Jurkat, Clone E6-1 (cell line): ENCODE measurements at places on chromosomes 3 and 15.

DNA sequence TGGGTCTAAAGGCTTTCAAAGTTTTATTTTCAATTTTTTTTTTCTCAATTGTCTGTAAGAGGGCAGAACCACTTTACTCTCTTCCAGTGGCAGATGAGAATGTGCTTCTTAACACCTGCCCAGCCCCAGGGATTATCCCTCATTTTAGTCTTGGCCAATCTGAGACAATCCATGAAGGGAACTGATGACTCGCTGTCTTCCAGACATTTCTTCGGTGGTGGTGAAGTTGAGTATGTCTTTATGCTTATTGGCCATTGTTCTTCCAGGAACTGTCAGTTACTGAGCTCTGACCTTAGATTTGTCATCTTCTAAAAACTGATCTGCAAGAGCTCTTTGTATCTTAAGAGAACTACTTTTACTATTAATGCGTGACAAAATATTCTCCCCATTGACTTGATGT, 139.5 kb downstream of the TJP1 start:
- DNase-seq, result no peak

DNA sequence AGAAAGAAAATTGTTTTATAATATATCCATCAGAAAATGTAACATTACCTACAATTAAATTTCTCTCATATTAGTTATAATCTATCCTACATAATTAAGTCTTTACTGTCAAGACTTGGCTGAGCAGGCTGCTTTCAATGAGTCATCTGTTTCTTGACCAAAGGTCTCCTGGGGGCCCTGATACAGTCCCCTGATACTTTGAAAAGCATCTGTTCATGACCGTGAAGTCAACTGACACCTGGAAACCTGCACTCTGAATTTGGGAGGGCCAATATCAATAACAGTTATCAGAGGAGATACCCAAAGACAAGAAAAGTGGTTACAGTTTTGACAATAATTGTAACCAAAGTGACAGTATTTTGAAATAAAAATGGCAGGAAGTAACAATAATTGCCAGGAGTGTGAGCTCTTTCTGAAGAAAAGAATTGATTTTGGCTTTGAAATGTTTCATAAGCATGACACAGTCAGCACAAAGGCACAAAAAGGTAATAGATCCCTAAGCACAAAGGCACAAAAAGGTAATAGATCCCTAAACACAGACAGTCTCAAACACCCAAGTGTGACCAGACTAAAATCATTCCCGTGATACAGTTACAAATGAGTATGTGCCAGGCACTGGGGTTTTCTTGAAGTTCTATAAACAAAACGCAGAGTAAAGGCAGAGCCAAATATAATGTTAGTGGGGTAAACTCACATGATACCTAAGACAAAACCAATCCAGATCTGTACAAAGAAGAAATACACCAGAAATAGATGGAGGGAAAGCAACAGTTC, 260.7 kb downstream of the PLOD2 start:
- no peak for DNase-seq

GRCh38 chr3:115615001-115615814, 8.1 kb upstream of the GAP43 start:
- no peak for DNase-seq

DNA sequence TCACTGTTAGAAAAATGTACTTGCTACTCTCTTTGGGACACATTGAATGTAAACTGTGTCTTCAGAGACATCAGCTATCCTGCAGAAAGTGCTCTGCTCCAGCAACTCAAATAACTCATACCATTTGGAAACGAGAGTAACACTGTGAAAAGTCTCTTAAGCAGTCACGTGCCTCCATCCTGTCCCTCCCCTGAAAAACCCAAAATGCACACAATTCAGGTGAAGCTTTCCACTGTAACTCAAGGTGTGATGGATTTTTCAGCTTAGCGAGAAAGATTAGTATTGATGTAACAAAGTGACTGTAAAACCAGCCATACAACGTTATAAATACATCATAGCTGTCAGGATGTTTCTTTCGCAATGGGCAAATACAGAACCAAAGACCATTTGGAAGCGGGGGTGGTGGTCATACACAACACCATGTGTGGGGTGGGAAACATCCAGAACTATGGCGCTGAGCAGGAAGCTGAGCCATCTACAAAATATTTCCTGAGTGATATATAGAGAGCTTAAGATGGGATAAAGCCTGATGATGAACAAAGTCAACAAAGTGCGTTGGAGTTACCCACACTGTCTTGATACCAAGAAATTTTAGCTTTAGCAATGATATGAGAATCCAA, 332.3 kb downstream of the FOXP1 start:
- DNase-seq, result no peak

GRCh38 chr3:10376353-10376752, 55.4 kb upstream of the SEC13 start:
- DNase-seq, result peak; percentile 77

GRCh38 chr15:79041601-79042168, 48.9 kb downstream of the RASGRF1 start:
- DNase-seq, result no peak

DNA sequence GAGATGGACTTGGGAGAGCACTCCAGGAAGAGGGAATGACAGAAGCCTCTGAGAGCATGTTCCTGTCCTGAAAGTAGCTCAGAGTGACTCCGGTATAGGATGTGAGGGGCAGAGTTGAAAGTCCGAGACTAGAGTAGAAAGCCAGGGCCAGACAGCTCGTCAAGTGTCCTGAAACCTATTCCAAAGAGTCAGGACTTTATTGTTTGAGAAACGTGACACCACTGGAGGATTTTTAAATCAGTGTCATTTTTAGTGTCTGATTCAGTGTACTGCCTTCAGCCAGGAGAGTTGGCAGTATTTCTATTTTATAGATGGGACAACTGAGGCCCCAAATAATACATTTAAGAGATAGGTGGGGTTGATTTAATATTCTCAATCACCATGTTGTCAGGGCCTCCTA, 1.6 kb upstream of the RBMS3 start:
- DNase-seq, result no peak

GRCh38 chr3:78398401-78398800, 1358.5 kb downstream of the ROBO2 start:
- no peak for DNase-seq

DNA sequence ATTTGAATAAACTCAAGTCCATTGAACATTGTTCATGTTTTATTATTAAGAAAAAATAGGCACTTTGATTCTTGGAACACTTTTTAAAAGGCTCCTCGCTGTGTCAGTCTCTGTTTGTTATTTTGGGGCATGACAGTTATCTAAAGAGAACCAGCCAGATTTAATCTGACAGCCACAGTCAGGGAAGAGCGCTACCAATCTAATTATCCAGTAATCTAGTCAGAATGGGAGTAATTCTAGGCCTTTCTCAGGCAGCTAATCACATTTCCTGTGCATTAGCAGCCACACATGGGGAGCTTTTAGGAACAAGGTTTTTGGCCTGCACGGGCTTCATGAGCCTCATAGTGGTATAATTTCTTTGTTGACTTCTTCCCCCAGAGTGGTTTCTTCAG, 362.2 kb downstream of the RBMS3 start:
- DNase-seq, result no peak

DNA sequence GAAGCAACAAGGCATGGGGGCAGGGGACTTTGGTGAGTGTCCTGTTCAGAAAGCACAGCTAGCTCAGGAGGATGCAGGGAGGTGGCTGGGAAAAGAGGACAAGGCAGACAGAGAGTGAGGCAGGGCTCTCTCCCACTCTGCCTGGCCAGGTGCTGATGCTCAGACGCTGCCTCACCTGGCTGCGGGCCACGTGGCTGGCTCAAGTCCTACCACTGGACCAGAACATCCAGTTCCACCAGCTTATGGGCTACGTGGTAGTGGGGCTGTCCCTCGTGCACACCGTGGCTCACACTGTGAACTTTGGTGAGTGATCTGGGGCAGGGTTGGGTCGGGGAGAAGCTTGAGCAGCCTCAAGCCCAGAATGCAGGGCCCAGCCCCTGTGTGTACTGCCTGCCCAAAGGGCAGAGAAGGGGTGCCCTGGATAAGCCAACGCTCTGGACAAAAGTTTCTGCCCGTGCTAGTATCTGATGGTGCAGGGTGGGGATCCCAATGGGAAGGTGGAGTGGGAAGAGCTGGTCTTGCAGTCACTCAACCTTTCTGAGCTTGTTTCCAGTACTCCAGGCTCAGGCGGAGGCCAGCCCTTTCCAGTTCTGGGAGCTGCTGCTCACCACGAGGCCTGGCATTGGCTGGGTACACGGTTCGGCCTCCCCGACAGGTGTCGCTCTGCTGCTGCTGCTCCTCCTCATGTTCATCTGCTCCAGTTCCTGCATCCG, 20.9 kb downstream of the NOX5 start:
- DNase-seq, result no peak

DNA sequence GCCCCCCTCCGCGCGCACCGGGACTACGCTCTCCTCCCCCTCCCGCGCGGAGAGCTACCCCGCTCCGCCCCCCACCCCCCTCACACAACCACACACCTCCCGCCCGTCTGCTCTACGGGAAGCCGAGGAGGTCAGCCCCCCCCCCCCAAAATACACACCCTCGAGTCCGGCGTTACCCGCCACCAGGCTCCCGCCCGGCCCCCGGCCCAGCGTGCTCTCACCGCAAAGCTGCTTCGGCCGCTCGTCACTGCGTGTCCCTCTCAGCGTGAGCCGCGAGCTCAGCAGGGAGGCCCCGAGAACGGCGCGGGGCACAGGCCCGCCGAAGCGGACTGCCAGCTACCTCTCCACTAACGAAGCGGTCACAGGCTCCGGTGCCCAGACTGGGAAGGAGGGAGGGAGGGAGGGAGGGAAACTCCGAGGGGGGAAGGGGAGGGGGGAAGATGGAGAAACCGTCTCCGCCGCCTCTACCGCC, 252 bp downstream of the SIN3A start:
- no peak for DNase-seq
